Right kidney (tissue), 9 donors: ENCODE measurements at places on chromosomes 6 and 20.
A peak's percentile ranks its signal among the peaks of the same experiment; 100 is the strongest.

DNA sequence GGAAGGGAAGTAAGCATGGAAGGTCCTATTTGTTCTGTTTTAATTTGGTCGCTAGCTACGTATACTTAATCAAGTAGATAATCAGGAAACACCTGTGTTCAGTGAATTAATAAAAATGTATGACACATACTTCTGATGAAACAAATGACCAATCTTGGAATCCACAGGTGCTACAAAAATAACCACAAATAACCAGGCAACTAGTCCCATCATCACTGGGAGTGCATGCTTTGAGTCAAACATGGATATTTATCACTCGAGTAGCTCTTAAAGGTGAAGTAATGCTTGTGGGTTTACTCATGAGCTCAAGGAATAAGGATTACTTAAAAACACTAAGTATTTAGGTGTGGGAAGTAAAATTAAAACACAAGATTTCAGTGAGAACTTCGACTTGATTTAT lies 285.6 kb upstream of the ID4 start:
- DNase-seq, result no peak

DNA sequence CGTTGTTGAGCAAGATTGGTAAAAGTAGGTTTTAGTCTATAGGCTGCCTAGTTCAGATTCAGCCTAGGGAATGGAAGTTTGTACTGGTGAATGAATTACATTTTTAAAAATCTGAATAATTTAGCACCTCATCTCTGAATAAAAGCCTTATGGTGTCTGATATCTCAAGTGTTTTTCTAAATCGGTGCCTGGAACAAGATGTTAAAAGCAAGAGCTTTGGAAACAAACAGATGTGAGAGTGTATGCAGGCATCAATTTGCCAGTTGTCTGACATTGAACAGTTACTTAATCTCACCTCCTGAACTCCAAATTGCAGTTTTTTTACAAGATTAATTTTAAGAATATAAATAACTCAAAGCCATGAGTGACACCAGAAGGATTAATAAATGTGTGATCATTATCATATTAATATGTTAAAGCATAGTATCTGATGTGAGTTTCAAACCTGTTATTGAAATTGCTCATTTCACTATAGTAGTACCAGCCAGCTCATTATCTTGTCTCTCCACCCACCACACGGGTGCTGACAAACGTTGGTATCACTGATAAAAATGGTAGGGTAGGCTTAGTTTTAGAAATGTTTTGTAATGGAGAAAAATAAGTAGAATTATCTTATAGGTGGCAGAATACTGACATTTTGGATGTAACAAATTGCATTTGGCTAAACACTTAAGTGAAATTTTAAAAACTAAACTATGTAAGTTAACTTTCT lies 157.3 kb downstream of the FAM83B start:
- DNase-seq, result no peak

- no peak for DNase-seq
Measured at GRCh38 chr6:84137989-84138575, 89.4 kb downstream of the CEP162 start.

GRCh38 chr6:36997811-36998722 lies 7.4 kb upstream of the FGD2 start:
- peak; percentile 72 for DNase-seq

GRCh38 chr20:40617594-40617993 lies 71.4 kb downstream of the MAFB start:
- no peak for DNase-seq
